ENCODE measurements at places on chromosomes 1 and 21.

DNA sequence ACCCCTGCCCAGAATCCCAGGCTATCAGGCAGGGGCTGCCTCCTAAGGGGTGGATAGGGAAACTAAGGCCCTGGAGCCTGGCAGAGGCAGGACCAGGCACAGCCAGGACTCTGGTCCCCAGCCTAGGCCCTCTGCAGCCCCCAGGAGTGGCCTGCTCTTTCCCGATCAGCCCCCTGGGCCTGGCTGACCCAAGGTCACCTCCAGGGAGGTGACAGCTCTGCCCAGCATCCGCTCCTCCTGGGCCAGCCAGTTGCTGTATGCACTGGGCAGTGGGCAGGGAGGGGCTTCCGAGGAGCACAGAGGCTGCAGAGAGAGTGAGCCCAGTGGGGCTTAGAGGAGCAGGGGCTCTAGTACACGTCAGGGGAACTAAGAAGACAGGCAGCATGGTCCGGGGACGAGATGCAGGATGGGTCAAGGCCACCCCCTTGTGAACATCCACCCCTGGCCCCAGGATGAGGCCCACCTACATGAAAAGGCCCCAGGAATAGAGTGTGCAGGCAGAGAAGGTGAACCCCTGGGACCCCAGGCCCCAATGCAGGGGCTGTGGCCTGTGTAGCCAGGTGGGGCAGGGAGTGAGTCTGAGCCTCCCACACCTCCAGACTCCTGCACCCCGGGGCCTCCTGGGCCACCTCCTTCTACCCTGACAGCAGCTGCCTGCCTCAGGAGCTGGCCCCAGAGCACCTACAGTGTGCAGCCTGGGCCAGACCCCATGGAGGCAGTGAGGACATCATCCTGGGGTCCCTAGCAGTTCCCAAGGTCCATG, 32.8 kb downstream of the WNT9A start:
- DNase-seq, result no peak

- peak; percentile 51 for DNase-seq
Measured at GRCh38 chr1:226690460-226690982, 48.6 kb downstream of the ITPKB start.

- DNase-seq, result no peak
Measured at GRCh38 chr1:37761416-37762095, 3.4 kb downstream of the EPHA10 start.

GRCh38 chr1:108624069-108624468, 36.8 kb downstream of the HENMT1 start:
- DNase-seq, result no peak

DNA sequence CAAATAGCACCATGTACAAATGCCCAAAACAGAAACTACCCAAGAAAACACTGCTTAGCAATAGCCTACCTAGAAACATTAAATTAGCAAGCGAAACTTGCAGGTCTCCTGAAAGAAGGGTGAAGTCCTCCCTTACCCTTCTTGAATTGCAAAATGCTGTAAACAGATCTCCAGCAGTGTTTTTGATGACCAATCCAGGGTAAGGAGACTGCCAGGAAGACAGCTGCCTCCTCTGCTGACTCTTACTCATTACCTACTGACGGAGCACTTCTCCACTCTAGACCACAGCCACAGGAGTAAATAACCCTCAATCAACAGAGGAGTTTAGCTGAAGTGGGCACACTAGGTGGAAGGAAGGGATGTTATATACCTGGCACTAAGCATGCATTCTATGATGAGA, 32.2 kb upstream of the GADD45A start:
- DNase-seq, result peak; percentile 19

DNA sequence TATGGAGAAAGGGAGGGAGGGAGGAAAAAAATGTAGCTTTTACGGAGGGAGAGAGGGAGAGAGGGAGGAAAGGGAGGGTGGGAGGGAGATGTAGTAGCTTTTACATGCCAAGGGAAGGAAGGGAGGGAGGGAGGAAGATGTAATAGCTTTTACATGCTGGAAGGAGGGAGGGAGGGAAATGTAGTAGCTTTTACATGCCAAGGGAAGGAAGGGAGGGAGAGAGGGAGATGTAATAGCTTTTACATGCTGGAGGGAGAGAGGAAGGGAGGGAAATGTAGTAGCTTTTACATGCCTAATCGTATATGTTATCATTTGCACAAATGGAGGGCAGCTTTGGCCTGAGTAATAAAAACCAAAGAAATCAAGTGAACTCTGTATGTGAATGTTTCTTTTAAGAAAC, 35.6 kb downstream of the EEIG2 start:
- DNase-seq, result no peak

DNA sequence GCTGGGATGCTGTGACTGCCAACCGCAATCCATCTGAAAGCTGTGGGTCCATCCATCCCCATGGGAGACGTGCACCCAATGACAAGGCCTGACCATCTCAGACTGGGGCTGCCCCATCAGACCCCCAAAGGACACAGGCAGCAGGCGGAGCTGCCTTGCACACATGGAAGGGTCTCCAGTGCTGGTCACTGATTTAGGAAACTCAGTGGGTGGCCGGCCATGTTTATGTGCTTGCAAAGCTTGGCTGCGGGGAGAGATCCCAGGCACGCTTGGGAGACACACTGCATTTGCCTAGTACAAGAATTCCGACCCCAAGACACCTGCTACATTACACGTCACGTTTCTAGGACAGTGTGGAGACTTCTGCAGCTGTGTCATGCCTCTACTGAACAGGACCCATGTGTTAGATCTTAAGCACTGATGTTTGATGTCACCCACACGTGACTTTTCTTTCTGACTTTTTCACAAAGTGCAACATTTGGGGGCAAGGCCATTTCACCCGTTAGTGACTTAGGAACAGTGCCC, 181.4 kb downstream of the CLIC6 start:
- no peak for DNase-seq

DNA sequence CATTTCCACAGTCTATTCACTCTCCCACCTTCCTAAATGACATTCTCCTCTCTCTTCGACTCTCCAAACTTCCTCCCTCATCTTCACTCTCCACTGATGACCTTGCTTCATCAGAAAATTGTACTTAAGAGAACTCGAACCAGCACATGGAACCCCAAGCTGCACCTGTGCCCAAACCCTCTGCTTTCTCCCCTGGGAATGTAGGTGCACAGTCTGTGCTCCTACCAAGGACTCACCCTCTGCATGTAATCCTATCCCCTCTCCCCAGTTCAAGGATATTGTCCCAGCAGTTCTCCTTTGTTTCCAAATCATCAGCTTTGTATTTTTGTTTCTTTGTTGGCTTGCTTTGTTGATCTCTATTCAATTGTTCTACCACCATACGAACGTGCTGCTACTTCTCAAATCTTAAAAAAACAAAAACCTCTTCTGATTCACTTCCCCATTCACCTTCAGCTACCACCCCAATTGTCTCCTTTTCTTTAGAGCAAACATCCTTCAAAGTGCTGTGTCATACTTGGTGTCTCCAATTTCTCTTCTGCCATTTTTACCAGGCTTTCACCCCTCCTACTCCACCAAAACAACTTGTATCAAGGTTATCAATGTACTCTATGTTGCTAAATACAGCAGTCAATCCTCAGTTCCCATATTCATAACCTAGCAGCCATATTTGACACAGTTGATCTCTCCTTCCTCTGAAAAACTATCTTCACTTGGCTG, 26.8 kb downstream of the RAB3B start:
- no peak for DNase-seq

GRCh38 chr1:39863177-39863576, 20.1 kb downstream of the TRIT1 start:
- DNase-seq, result no peak

DNA sequence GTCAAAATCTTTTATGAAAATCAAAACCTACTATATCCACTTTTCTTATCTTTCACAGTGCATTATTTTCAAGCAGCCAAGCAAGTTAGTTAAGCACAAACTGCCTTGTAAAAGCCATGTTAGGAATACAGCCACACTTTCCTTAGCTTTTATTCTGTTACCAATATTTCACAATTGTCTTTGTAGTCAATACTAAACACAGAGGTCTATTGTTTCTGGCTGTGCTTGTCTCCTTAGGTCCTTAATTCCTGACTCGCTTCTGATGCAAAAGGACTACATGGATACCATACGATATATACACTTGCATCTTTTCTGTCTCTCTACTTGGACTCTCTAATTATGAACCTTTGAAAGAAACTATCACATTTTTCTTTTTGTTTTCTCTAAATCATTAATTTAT, 331.8 kb downstream of the NEGR1 start:
- DNase-seq, result no peak

DNA sequence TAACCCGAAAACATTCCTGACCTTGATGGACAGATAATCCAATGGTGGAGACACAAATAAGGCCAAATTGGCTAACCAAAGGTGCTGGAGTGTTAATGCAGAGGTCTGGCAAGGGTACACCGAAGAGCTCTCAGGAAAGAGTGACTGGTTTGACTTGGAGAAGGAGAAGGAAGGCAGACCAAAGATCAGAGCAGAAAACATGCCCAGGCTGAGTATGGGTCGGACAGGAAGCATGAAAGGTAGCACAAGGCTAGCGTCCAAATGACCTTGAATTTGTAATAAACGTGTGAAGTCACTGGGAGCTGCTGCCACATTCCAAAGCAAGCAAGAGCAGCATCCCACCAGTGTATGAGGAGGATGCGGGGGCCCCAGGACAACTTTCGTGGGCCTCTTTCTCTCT, 45.7 kb downstream of the APP start:
- DNase-seq, result no peak

DNA sequence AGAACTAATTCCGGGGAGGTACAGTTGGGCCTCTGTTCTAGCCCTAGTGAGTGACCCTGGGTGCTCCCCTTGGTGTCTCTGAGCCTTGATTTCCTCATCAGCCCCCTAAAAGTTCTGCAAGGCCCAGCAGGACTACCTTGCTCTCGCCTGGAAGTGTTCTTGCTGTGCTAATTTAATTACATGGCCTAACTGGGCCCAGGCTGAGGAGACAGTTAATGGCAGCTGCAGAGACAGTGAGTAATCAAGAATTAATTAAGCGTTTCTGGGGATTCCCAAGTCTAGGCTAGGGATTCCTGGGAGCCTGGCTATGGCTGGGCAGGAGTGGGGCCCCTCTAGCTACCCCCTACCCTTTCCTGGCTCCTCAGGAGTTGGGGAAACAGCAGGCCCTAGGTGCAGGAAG, 24.7 kb upstream of the DMBX1 start:
- no peak for DNase-seq

GRCh38 chr1:212030936-212031528, 4.3 kb downstream of the INTS7 start:
- DNase-seq, result peak; percentile 55

- peak; percentile 50 for DNase-seq
Measured at GRCh38 chr1:54284781-54285529, 85.0 kb downstream of the MRPL37 start.

DNA sequence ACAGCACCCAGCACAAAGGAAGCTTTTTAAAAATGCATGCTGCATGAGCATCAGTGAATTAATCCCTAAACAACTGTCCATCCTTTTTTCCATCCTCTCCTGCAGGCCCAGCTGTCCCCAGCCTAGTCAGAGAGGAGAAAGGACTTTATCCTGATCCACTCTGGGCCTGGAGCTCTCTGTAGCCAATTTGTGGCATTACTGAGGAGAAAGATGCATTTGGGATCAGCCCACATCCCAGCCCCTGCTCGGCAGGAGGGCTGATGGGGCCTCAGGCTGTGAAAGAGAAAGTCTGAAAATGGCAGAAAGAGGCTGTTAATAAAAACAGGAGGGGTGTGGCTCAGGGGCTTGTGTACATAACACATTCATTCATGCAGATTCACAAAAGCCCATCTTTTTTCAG, 37.5 kb upstream of the ATP2B4 start:
- no peak for DNase-seq

DNA sequence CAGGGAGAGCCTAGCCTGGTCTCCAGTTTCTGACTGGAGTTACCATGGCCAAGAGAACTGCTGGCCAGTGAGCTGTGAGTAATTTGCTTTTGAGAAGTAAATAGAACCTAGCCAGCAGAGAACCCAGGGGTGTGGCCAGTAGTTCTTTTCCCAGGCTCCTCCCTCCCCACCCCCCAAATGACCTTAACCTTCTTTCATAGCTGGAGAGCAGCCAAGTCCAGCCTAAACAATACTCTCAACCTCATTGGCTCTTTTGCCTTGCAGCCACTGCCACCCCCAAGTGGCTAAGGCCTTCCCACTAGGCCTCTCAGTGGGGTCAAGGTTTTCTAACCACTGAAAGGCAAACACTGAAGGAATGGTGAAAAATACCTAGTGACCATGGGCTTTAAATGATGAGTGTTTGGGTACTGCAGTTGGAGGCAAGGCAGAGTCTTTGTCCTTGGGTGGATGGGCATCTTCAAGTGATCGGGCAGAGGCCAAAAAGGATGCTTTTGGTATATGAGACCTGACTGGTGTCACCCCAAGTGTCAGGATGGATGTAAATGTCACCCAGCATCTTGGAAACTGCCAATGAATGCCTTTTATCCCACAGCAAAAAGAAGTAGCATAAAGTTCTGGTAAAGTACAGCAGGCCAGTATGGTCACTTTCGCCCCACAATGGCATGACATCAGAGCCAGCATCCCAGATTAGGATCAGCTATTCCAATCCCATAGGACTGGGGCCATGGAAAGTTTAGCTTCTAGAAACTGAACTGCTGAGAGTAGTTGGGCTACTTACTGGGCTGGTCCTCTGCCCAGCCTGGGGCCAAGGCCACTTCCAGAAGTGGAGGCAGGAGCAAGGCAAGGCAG, 3.5 kb upstream of the PIGV start:
- no peak for DNase-seq

GRCh38 chr1:228401782-228402640, 4.6 kb downstream of the TRIM11 start:
- no peak for DNase-seq

DNA sequence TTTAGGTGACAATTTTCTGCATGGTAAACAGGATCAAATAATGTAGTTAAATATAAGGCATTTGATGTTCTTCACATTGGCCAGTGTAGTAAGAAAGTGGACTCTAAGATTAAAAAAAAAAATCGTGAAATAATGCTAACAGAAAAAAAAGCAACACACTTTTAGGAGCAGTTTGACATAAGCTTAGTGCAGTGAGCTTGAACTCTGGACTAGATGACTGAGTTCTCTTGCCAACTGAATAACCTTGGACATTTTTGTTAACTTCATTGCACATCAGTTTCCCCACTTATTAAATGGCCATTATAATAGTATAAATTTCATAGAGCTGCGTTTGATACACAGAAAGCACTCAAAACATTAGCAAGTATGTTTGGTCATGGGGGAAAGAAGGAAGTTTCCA, 649.3 kb upstream of the ADGRL4 start:
- no peak for DNase-seq

- no peak for DNase-seq
Measured at GRCh38 chr1:229092377-229093237, 178.3 kb upstream of the RAB4A start.

- no peak for DNase-seq
Measured at GRCh38 chr1:184407816-184408510, 21.1 kb downstream of the C1orf21 start.

DNA sequence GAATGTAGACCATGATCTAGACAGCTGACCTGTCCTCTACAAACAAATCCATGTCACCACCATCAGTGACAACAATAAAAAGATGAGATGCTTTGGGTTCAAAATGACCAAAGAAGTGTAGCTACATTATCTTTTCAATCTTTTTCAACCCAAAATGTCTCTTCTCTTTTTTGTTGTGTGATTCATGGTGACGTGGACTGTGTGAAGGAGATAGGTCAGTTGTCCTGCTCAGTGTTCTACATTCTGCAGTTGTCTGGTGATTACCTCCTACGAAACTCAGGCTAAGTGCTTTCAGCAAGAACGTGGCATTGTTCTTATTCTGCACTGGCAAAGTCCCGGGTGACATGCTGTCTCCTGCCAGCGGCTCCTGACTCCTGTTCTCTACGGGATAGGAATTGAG, 73.1 kb downstream of the PRKAB2 start:
- no peak for DNase-seq

GRCh38 chr1:3627515-3628253, 2.9 kb downstream of the TPRG1L start:
- no peak for DNase-seq

GRCh38 chr1:177255411-177255810, 84.7 kb downstream of the BRINP2 start:
- peak; percentile 1 for DNase-seq

Measured in activated CD4-positive, alpha-beta T cell treated with anti-CD3 and anti-CD28 coated beads, Interleukin-10, Interleukin-2, amounts not matched to agents 100 ng/mL and 50 ng/mL, durations not matched to agents 16 hours and 8 hours (primary cell).